Fibroblast of skin of back (primary cell): ENCODE measurements at places on chromosomes 7 and 10.
A peak's percentile ranks its signal among the peaks of the same experiment; 100 is the strongest.

DNA sequence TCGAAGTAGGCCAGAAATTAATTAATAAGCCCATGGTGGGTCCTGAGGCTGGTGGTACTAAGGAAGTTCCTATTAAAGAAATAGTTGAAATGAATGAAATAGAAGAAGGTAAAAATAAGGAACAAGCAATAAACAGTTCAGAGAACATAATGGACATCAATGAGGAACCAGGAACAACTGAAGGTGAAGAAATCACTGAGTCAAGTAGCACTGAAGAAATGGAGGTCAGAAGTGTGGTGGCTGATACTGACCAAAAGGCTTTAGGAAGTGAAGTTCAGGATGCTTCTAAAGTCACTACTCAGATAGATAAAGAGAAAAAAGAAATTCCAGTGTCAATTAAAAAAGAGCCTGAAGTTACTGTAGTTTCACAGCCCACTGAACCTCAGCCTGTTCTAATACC, 36.0 kb downstream of the SLK start:
- DNase-seq, result no peak

DNA sequence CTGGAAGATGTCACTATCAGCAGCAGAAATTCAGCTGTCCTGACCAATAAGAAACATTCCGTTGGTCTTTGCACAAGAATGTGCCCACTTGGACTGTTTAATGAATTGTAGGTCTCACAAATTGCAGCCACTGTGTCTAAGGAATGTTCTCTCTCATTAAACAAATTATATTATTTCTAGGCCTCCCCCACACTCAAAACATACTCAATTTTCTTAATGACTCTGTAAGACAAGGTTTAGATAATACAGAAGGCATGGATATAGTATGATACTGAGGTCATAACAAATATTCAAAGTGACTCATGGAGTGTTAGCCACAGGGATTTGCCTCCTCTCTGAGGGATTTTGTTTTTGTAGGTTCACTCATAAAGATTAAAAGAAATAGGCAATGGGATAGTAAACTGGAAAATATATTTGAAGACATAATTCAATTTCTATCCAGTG, 197.5 kb downstream of the PTN start:
- peak; percentile 91 for DNase-seq

- DNase-seq, result no peak
These were observed 435.5 kb downstream of the TCERG1L start for GRCh38 chr10:130875897-130876472.

DNA sequence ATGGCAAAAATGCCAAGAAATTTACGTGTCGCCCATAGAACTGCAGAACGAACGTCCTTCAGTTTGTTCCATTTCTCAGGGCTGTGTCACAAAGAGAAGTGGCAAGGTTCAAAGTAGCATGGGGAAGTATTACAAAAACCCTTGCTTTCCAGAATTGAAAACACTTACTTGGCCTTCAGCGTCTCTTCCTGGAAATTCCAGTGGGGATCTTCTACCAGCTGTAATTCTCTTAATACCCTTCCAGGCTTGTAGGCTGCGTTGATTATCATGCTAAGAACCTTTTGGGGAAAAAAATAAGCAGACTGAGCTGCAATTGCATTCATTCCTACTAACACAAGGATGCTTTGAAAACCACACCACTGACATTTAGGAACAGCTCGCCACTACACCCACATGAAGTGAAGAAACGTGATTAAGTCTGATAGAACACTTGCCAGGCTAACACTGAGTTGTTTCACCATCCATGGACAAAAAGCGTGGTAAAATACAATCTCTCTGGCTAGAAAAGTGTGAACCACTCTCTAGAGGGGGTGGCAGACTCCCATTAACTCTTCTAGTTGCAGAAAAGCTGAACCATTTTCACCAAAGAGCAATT, 222.3 kb downstream of the SFMBT2 start:
- DNase-seq, result no peak

- no peak for DNase-seq
These were observed at the start of gene HPSE2 for GRCh38 chr10:99235658-99236626. Gene HPSE2 (minus strand): TSS chr10:99235852.

- DNase-seq, result no peak
These were observed 23.8 kb downstream of the PLPP4 start for GRCh38 chr10:120480848-120481247.

DNA sequence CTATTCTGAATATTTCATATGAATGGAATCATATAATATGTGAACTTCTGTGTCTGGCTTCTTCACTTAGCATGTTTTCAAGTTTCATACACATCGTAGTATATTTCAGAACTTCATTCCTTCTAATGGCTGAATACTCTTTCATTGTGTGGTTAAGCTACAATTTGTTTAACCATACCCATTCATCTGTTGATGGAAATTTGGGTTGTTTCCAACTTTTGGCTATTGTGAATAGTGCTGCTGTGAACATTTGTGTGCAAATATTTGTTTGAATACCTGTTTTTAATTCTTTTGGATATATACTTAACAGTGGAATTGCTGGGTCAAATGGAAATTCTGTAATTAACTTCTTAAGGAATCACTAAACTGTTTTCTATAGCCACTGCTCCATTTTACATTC, 86.0 kb upstream of the MDFIC start:
- no peak for DNase-seq

- peak; percentile 74 for DNase-seq
These were observed 334.0 kb upstream of the LRRTM3 start for GRCh38 chr10:66591865-66592264.

DNA sequence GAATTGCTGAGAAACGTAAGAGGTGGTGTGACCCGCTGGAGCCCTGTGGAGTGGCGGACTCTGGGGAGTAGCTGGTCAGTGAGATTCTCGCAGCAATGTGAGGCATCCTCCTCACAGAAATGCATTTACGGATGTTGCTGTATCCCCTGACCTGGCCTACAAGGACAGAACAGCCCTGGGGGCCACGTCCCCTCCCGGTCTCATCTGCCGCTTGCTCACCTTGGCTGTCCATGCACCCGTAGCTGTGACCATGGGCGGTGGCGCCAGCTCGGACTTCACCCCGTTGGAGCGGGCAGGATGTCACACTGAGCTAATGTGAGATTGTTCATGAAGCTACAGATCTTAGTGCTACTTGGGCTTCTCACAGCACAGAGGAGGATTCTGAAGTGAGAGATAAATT, 193.8 kb downstream of the EBF3 start:
- no peak for DNase-seq

DNA sequence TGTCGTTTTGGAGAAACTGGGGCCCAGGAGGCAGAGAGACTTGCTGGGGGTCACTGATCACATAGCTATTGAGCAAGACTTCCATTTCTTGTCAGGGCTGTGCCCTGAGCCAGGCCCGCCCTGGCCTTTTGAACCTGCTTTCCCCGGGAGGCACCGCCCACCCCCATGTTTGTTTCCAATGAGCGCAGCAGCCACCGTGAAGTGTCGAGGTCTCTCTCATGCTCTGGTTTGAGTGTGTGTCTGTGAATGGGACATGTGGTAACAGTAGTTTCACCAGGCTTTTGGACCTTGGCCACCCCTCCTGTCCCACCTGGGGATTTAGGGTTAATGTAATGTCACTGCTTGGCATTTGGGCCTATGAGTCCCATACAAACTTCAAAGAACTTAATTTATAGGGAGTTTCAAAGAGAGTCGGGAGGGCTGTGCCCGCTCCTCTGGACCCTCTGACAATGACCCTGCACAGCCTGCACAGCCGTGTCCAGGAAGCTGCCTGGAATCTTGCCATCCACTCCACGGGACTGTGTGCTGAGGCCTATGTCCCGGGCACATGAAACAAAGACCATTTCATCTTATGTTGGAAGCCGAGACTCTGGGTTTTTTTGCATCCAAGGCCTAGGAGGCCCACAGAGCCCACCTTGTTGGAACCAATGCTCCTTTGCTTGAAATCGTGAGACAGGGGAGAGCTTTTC, 6.3 kb downstream of the PRF1 start:
- no peak for DNase-seq

GRCh38 chr10:95406651-95407280, 116.0 kb upstream of the PDLIM1 start:
- no peak for DNase-seq

- DNase-seq, result no peak
These were observed 357.0 kb downstream of the THSD7A start for GRCh38 chr7:11474902-11475585.

GRCh38 chr7:114842551-114843065, 79.3 kb upstream of the MDFIC start:
- DNase-seq, result no peak

GRCh38 chr7:30133736-30134610, 813 bp upstream of the MTURN start:
- no peak for DNase-seq

GRCh38 chr10:93039721-93040120, 20.9 kb upstream of the CYP26C1 start:
- peak; percentile 63 for DNase-seq

DNA sequence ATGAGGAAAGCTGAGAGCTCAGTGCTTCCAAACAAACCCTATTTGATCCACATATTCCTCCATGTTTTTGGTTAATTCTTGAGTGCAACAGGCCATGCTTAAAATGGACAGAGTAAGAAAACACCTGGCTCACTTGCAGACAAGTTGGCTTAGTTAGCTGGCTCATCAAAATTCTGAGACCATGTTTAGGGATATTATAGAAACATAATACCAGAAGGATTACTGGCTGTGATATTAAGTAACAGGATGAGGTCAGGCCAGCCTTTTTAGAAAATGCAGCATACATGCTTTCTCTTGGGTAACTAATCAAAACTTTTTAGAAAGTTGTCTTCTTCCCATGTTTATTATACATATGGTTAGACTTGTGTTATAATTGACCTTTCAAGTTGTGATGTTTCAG, 867.2 kb upstream of the LRRTM3 start:
- no peak for DNase-seq

DNA sequence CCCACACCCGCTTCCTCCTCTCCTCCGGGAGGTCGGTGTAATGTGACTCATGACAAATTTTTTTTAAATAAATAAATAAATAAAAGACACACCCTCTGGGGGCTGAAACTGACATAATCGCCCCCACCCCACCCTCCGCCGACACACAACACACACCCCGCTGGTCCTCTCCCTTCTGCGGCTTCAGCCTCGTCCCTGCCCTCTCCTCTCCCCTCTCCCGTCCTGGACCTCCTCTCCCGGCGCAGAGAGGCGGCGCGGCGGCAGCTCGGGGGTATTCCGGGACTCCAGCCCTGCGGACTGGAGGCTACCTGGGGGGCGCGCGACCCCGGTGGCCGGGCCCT, 686 bp downstream of the ABI1 start:
- peak; percentile 85 for DNase-seq

DNA sequence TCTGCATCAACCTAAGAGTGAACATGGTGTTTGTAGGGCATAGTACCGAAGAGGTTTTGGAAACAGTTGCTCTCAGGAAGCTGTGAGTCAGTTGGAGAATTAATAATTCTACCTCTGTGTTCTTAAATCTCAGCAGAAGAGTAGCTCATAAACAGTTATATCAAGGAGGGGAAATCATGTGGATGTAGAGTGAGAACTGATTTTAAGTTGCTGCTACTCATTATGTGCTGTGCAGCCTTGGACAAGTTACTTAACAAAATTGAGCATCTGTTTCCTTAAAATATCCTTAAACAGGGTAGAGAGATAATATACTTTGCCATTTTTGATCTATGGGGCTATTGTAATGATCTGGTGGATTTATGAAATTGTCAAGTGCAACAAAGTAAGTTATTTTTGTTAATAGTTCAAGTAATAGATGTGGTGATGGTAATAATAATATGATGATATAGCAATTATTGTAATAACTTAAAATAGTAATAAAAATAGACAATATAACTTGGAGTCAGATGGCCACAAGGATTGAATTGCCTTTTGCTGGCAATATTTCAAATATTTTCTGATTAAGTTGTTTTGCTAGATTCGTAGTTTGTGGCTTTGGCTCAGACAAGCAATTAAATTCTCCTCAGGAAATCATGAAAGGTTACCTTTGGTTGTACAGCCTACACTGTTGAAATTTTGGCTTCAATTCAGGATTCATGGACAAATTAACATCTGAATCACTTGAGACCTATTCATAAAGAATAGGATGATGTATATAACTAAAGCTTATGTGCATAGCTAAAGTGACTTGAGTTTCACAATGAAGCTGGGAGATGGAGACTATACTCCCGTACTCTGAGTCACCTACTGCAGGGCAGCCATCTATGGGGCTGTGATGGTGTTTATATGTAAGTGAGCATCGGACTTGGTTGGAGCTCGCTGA, 228.5 kb downstream of the CDK14 start:
- peak; percentile 79 for DNase-seq

DNA sequence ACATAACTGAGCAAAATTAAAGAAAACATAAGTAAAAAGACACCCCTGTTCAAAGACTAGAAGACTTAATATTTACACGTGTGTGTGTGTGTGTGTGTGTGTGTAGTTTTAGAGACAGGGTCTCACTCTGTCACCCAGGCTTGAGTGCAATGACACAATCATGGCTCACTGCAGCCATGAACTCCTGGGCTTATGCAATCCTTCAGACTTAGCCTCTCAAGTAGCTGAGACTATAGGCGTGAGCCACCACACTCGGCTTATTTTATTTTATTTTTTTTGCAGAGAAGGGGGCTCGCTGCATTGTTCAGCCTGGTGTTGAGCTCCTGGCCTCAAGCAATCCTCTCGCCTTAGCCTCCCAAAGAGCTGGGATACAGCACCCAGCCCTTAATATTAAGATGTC, 90.3 kb downstream of the JMJD1C start:
- DNase-seq, result no peak

DNA sequence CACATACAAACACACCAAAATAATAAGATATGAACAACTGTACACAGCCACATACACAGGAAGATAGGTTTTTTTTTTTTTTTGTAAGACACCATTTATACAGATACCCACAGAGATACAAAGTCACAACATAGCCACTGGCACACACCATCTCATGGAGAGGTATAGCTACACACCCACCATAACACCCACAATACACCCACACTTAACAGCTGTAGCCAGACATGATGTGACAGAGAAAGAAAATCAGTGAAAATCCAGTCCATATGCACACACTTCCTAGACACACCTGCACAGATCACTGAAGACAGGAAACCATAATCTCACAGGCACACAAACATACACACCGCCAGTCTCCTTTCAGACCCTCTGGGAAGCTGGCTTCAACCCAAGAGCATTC, 62.4 kb upstream of the PAX2 start:
- DNase-seq, result no peak

- DNase-seq, result no peak
These were observed 43.6 kb downstream of the KLHDC10 start for GRCh38 chr7:130113887-130114286.
